Hematopoietic multipotent progenitor cell treated with erythropoietin and hydrocortisone succinate and interleukin-3 and kit ligand, for 4 days (in vitro differentiated cells): ENCODE measurements at places on chromosomes 6 and 20.

- DNase-seq: no peak
These were observed 279.6 kb upstream of the JARID2 start for GRCh38 chr6:14966096-14966905.

- no peak for DNase-seq
These were observed 64.2 kb upstream of the CCN6 start for GRCh38 chr6:111989743-111990142.

- DNase-seq: no peak
These were observed 169.6 kb downstream of the PLCB1 start for GRCh38 chr20:8301655-8302054.

DNA sequence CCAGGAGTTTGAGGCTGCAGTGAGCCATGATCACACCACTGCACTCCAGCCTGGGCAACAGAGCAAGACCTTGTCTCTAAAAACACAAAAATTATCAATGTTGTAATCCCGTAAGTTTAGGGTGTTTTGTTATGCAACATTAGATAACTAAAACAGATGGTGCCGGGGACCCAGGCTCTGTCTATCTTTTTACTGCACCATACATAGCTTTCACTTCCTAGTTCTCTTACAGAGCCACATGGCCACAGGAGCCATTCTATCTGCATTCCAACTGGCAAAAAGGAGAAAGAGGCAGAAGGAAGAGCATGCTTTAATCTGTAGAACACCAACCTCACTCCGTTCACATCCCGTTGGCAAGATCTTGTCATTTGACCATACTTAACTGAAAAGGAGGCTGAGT lies 5.4 kb upstream of the TCF15 start:
- peak; percentile 53 for DNase-seq

DNA sequence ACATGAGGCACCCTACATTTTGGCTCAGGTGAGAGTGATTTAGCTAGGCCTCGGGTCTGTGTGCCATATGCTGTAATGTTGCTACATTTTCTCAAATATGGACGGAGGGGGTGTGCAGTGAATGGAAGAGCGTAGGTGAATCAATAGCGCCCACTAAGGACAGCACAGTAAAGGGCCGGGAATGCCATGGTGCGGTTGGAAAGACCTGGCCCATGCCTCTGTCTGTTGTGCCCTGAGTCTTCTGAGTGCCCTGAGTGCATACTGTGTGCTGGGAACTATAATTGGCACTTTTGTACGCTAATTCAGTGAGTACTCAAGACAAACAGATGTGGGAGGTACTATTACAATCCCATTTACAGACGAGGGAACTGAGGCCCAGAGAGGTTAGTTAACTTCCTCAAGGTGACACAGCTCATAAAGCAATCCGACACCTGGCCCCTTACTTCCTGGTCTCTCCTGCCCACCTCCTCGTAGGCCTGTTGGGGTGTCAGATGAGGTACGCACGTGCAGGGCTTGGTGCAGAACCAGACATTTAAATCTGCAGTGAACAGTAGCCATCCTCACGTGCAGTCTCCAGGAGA lies 17.3 kb downstream of the SLC22A1 start:
- no peak for DNase-seq

- no peak for DNase-seq
These were observed 19.2 kb upstream of the ZSCAN9 start for GRCh38 chr6:28205879-28206278.

DNA sequence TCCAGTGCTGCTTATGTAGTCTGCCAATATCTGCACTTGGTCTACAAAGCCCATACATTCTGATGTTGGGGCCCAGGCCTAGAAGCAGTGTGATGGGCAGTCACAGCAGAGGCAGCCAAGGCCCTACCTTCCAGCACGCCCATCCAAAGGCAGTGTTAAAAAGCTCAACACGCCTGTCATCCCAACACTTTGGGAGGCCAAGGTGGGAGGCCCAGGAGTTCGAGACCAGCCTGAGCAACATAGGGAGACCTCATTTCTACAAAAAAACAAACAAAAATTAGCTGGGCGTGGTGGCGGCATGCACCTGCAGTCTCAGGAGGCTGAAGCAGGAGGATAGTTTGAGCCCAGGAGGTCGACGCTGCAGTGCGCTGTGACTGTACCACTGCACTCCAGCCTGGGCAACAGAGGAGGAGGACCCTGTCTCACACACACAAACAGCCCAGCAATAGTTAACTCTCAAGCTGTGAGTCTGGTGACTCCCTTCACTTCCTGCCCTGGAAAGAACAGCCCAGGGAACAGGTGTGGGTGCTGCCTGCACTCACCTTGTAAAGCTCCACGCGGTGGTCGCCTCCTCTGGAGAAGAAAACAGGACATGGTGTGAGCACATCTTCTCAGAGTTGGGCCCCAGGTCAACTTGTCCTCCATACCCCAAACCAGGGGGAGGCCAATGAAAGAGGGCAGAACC lies 68.8 kb downstream of the PYGB start:
- DNase-seq: no peak

GRCh38 chr6:31815025-31815838 lies at the start of the genes HSPA1A and HSPA1L:
TSS of gene HSPA1A (plus strand) at chr6:31815543. CDS start at chr6:31815757, 214 bp downstream.
TSS of gene HSPA1L (minus strand) at chr6:31815283. CDS start at chr6:31811972, 3,311 bp downstream.
- DNase-seq: peak; percentile 96

DNA sequence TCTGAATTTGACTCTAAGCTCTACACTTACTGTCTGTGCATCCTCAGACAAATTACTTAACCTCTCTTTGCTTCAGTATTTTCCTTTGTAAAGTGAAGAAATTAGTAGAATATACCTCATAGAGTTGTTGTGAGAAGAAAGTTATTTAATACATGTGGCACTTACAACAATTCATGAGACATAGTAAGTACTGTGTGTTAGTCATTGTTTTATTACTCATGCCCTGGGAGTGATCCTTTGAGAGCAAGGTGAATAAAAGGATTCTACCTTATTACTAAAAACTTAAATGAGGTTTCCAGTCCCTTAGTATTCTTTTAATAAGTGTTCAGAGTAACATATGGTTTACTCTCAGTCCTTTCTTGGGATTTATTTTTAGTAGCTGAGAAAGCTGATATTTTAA lies 233.6 kb upstream of the MAP3K7 start:
- DNase-seq: no peak

DNA sequence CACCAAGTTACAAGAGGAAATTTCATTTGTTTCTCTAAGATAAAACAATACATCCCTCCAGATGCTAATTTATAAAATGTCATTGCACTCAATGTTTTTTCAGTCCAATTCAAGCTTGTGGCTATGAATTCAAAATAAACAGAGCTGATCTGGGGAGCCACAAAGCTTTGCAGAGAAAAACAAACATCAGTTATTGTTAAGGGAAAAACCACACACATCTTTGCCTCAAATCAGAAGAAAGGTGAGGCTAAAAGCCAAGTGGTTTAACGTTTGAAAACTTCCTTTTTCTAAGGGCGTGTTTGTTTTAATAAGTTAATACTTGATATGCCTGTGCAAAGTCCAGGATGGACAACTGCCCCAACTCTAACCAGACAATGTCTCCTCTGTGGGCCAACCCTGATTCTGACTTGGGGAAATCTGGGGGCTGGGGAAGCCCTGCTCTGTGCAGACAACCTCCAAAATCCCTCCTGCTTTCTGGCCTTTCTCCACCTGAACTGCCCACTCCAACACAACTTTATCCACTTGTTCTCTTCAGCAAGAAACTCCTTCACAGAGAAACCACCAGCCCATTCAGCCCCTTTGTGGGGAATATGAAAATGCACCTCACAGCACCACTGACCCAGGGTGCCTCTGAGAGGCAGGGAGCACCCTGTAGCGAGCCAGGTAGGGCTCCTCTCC lies 44.6 kb upstream of the NT5E start:
- DNase-seq: no peak

GRCh38 chr6:159788753-159789376 lies 537 bp downstream of the TCP1 start:
- DNase-seq: peak; percentile 61

DNA sequence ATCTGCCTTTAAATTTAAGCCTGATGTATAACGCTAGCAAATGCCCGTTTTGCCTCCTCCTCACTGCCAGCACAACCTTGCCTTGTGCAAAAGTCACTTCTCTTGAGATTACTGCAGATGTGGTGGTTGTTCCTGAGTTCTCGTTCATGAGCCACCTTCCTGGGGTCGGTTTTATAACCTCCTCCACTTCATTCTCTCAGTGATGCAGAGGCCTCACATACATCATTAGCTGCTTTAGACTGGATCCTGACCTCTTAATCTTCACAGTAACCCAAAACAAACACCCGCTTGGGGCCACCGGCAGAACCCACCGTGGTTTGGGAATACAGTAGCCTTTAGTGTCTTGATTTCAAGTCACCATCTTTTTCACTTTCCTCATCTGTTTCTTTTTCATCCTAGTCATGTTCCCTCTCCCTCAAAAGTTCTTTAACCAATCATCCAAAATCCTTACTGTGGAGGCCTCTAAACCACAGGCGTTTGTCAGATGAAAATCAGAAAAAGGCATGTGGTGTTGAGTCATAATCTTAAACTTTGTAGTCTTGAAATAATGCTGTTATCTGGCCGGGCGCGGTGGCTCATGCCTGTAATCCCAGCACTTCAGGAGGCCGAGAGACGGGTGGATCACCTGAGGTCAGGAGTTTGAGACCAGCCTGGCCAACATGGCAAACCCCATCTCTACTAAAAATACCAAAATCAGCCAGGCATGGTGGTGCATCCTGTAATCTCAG lies 430.3 kb upstream of the SOX4 start:
- DNase-seq: peak; percentile 66

DNA sequence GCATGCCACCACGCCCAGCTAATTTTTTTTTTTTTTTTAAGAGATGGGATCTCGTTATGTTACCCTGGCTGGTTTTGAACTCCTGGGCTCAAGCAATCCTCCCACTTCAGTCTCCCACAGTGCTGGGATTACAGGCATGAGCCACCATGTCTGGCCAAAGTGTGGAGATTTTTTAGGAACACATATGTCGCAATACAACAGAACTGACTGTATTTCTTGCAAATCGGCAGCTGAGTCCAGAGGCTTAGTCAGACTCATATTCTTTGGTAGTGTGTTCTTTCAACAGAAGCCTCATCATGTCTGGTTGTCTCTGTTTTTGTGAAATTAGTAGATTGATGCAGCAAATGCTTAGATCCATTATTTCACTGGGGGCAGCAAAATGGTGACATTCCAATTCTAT lies 23.9 kb upstream of the CD164 start:
- no peak for DNase-seq

- DNase-seq: no peak
These were observed 20.1 kb downstream of the HECA start for GRCh38 chr6:139154881-139155547.

- DNase-seq: peak; percentile 38
These were observed 185.9 kb downstream of the PDE7B start for GRCh38 chr6:136037242-136037875.
